Osteoblast (primary cell): ENCODE measurements at places on chromosomes 6 and 20. TPM values are rescaled to one million over a fixed set of nuclear protein-coding genes. Genes with fewer than 3 reads are reported as not detected.
A peak's percentile ranks its signal among the peaks of the same experiment; 100 is the strongest.

The SRF gene
- 17.7 and 20.6 TPM in 2 replicates for total RNA-seq

The C6orf15 gene
- total RNA-seq, result not detected in 2 replicates

GRCh38 chr6:151121900-151122299 is 117.9 kb upstream of the AKAP12 start:
- no peaks in the 10 kb centered on the region for H3K4me1 ChIP-seq
- H3K4me3 ChIP-seq, result no peak overlapping the region
- H3K36me3 ChIP-seq, result no peaks in the 10 kb centered on the region
- DNase-seq, result no peak

The MYL9 gene
- total RNA-seq, result 135 and 141 TPM in 2 replicates

The C20orf204 gene
- 0.59 and 1.1 TPM in 2 replicates for total RNA-seq

GRCh38 chr6:52598123-52598823 is 21.4 kb upstream of the TRAM2 start:
- no peaks in the 10 kb centered on the region for H3K36me3 ChIP-seq
- peak overlapping the region; percentile 19 for H3K4me3 ChIP-seq
- peak overlapping the region; percentile 85 for H3K27ac ChIP-seq
- no peaks in the 10 kb centered on the region for H3K27me3 ChIP-seq
- peaks cover 57% of the 10 kb centered on the region for H3K4me1 ChIP-seq

GRCh38 chr6:130223508-130223907 is 757 bp upstream of the SAMD3 start:
- H3K27me3 ChIP-seq, result no peaks in the 10 kb centered on the region
- no peak overlapping the region for H3K27ac ChIP-seq
- no peak overlapping the region for H3K4me3 ChIP-seq
- DNase-seq, result no peak
- H3K4me1 ChIP-seq, result no peaks in the 10 kb centered on the region
- H3K36me3 ChIP-seq, result no peaks in the 10 kb centered on the region

GRCh38 chr6:41821266-41821665 is 33.8 kb downstream of the TOMM6 start:
- no peak overlapping the region for H3K27ac ChIP-seq
- no peak overlapping the region for H3K4me3 ChIP-seq
- H3K27me3 ChIP-seq, result no peaks in the 10 kb centered on the region
- H3K4me1 ChIP-seq, result peaks cover 23% of the 10 kb centered on the region

DNA sequence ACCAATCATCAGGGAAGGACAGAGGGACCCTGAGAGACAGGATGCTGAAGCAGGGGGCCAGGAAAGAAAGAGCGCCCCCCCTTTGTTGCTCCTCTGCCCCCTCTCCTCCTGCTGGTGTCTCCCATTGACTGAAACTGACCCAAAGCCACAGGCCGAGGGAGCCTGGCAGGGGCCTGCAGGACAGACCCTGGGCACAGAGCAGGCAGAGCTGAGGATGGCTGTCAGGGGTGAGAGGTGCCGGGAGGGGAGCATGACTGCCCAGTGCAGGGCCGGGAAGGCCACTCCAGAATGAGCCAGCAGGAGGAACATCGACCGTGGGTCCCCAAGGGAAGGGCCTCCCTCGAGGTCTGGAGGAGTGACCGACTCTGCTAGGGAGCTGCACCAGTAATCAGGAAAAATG is 427.8 kb downstream of the PREX1 start:
- H3K27me3 ChIP-seq, result peaks cover 13% of the 10 kb centered on the region
- no peak overlapping the region for H3K4me3 ChIP-seq
- DNase-seq, result no peak

The COL19A1 gene
- total RNA-seq, result under 0.01 TPM in 1 of 2 replicates, not detected in the other

- no peak overlapping the region for H3K27ac ChIP-seq
- DNase-seq, result no peak
- no peaks in the 10 kb centered on the region for H3K4me1 ChIP-seq
- no peak overlapping the region for H3K4me3 ChIP-seq
- H3K27me3 ChIP-seq, result peaks cover 65% of the 10 kb centered on the region
- no peaks in the 10 kb centered on the region for H3K36me3 ChIP-seq
Measured at GRCh38 chr6:10424040-10424439, 9.2 kb upstream of the TFAP2A start.

- DNase-seq, result no peak
- no peaks in the 10 kb centered on the region for H3K27me3 ChIP-seq
- peaks cover 11% of the 10 kb centered on the region for H3K36me3 ChIP-seq
- H3K4me1 ChIP-seq, result peaks cover 19% of the 10 kb centered on the region
- no peak overlapping the region for H3K4me3 ChIP-seq
Measured at GRCh38 chr6:130376936-130377335, 11.1 kb downstream of the TMEM200A start.

DNA sequence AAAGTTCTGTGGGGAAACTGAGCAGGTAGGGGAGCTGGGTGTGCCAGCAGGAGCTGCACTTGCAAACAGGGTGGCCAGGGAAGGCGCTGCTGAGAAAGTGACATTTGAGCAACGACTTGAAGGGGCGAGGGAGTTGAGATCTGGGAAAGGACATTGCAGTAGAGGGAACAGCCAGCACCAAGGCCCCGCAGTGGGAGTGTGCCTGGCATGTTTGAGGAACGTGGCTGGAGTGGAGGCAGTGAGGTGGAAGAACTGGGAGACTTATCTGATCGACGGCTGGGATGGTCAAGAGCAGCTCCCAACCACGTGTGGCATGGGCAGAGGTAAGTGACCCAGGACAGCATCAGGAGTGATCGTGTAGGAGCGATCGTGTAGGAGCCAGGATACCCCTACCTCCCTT is 77.3 kb downstream of the TOX2 start:
- no peaks in the 10 kb centered on the region for H3K27me3 ChIP-seq
- no peak overlapping the region for H3K4me3 ChIP-seq
- no peak overlapping the region for H3K27ac ChIP-seq
- no peaks in the 10 kb centered on the region for H3K4me1 ChIP-seq

The NRSN1 gene
- total RNA-seq, result not detected in 2 replicates

DNA sequence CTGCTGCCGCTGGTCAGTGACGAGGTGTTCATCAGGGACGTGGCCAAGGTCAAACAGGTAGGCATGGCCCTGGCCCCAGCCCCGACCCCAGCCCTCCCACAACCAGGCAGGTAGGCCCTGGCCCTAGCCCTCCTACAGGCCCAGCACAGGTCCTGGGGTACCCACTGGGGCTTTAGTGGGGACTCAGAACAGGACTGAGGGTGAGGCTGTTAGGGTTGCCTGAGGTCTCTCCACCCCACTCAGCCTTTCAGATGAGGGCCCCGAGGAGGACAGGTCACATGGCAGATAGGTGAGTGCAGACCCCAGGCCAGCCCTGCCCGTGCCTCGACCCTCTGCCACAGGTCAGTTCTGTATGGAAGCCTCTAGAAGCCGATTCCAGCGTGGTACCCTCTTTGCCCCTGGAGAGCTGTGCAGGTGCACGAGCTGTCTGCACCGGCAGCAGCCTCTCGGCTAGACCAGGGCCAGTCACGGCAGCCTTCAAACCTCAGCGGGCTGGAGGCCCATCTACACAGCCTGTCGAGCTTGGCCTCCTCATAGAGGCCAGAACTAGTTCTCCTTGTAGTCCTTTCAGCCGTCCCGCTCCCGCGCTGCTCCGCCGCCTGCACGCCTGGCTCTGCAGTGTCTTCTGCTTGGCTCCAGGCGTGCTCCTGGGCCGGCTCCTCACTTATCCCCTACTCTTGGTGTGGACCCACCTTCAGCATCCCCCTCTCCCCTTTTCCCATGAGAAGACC is 35.5 kb downstream of the PYGB start:
- peaks cover 92% of the 10 kb centered on the region for H3K36me3 ChIP-seq
- no peak overlapping the region for H3K4me3 ChIP-seq

DNA sequence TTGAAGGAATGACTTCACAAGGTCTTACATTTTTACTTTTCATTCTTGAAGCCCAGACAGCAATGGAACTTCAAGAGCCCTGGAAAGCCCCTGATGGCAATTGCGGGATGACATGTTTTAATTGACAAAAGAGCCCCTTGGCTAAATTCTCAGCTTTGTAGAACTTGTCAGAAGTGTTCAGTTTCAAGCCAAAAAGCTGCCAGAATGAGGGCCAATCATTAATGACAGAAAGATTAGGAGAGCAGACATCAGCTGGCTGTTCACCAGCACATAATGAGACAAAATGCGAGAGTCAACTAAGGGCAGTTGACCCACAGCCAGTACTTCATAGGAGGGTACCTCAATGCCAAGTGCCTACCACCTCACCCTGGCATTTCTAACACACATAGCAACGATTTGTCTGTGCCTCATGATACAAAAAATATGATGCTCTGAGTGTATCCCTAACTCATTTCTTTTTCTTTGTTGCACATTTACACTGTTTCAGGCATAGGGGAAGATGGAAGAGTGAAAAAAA is 243.1 kb downstream of the MYLK4 start:
- H3K27me3 ChIP-seq, result peaks cover 33% of the 10 kb centered on the region
- no peak for DNase-seq
- H3K4me1 ChIP-seq, result peaks cover 19% of the 10 kb centered on the region
- H3K36me3 ChIP-seq, result no peaks in the 10 kb centered on the region

GRCh38 chr20:47276851-47277534 is 79.5 kb downstream of the ZMYND8 start:
- H3K27ac ChIP-seq, result peak overlapping the region; percentile 96
- peak; percentile 77 for DNase-seq
- peaks cover 28% of the 10 kb centered on the region for H3K36me3 ChIP-seq
- H3K4me3 ChIP-seq, result peak overlapping the region; percentile 33

DNA sequence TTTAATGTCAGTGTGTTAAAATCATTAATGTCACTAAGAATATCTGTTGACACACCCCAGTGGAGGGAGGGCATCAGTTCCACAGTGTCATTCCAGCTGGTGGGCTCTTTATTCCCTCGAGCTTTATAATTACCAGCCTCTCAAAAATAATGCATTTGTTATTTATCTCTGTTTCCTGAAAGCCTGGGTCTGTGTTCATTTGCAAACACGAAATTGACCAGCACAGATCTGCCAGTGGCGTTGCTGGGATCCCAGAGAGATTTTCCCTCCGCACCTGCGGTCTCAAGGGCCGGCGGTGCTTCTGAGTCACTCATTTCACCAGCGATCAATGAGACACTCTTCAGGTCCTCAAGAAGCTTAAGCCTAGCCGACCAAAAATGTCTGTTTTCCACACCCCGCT is 5.7 kb upstream of the PYGB start:
- no peak overlapping the region for H3K27ac ChIP-seq
- no peak overlapping the region for H3K4me3 ChIP-seq
- H3K4me1 ChIP-seq, result peaks cover 28% of the 10 kb centered on the region
- no peaks in the 10 kb centered on the region for H3K36me3 ChIP-seq
- H3K27me3 ChIP-seq, result no peaks in the 10 kb centered on the region

The SMLR1 gene
- not detected in 2 replicates for total RNA-seq

GRCh38 chr6:44004625-44005506 is 122.4 kb downstream of the MRPL14 start:
- peak; percentile 82 for DNase-seq
- peak overlapping the region; percentile 73 for H3K27ac ChIP-seq
- H3K4me1 ChIP-seq, result peaks cover 31% of the 10 kb centered on the region
- no peaks in the 10 kb centered on the region for H3K27me3 ChIP-seq
- no peaks in the 10 kb centered on the region for H3K36me3 ChIP-seq
- no peak overlapping the region for H3K4me3 ChIP-seq

GRCh38 chr20:40815156-40816038 is 126.4 kb upstream of the MAFB start:
- no peak overlapping the region for H3K27ac ChIP-seq
- no peaks in the 10 kb centered on the region for H3K36me3 ChIP-seq
- no peak overlapping the region for H3K4me3 ChIP-seq
- no peaks in the 10 kb centered on the region for H3K27me3 ChIP-seq
